Type B pancreatic cell (in vitro differentiated cells): ENCODE measurements at places on chromosomes 7 and 10.

DNA sequence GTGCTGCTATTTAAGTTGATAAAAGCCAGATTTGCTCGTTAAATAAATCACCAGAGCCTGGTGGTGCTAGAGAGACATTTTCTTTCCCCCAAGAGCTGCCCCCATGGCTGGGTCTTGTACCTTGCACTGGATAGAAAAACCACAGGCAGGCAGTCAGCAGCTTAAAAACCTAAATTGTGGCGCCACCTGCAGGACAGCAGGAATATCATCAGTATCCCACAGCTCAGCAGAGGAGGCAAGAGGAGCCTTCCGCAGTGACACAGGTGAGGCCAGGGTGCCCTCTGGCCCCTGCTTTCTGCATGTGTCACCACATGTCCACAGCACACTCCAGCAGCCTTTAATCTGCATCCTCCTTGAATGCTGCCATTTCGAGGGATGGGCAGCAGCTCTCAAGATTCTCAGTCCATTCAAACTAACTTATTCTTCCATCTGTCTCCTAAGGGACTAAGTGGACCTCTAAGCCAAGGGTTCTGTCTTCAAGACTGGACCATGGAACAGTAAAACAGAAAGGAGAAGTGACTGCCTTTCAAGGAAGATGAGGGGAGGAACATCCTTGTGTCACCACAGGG lies 4.5 kb upstream of the PLXNA4 start:
- H3K4me3 ChIP-seq: no peak overlapping the region
- no peaks in the 10 kb centered on the region for H3K36me3 ChIP-seq
- no peak for DNase-seq
- peaks cover 56% of the 10 kb centered on the region for H3K27me3 ChIP-seq
- H3K4me1 ChIP-seq: peaks cover 12% of the 10 kb centered on the region

- no peak for DNase-seq
- no peak overlapping the region for H3K4me3 ChIP-seq
- H3K4me1 ChIP-seq: peaks cover 20% of the 10 kb centered on the region
- H3K27ac ChIP-seq: no peak overlapping the region
Observed at GRCh38 chr7:83429493-83429892, 219.4 kb downstream of the SEMA3E start.

- no peak for DNase-seq
- peak overlapping the region; percentile 99 for H3K4me3 ChIP-seq
- H3K27me3 ChIP-seq: peaks cover 2% of the 10 kb centered on the region
- peaks cover 4% of the 10 kb centered on the region for H3K36me3 ChIP-seq
- peak overlapping the region; percentile 100 for H3K27ac ChIP-seq
- peaks cover 18% of the 10 kb centered on the region for H3K4me1 ChIP-seq
Observed at GRCh38 chr7:112449353-112449752, 907 bp upstream of the IFRD1 start.

DNA sequence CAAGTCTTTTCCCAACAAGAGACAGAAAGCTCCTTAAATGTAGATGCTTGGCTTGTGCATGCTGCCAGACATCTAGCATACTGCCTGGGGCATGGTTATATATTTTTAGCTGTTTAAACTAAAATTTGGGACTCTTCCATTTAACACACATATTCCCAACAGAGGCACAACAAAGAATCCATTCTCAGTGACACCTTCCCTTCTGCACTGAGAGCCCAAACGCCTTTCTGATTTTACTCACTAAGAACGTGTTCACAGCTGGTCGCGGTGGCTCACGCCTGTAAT lies 49.9 kb downstream of the CPVL start:
- H3K27me3 ChIP-seq: no peaks in the 10 kb centered on the region
- H3K4me1 ChIP-seq: peaks cover 40% of the 10 kb centered on the region
- H3K4me3 ChIP-seq: no peak overlapping the region
- DNase-seq: no peak
- no peak overlapping the region for H3K27ac ChIP-seq

GRCh38 chr7:139999516-139999915 lies 63.2 kb downstream of the PARP12 start:
- H3K4me3 ChIP-seq: no peak overlapping the region
- H3K27me3 ChIP-seq: no peaks in the 10 kb centered on the region
